ENCODE measurements at places on chromosomes 3 and 15.

GRCh38 chr15:47299846-47300434 lies 417.4 kb upstream of the SEMA6D start:
- DNase-seq = no peak

DNA sequence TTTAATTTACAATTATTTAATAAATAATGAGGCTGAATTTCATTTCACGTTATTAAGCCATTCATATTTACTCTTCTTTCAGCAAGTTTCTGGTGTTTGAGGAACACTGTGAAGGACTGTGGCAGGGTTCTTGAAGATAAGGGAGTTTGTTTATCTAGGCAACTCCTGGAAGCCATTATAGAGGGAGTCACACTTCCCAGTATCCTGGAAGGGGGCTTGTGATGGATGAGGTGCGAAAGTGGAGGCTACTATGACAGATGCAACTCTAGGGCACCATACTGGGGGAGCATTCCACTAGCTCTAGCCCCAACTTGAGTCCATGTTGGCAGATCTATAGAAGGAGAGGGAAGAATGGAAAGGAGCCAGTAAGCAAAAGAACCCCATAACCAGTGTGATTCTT lies 14.4 kb downstream of the CNOT10 start:
- DNase-seq = no peak

- peak; percentile 62 for DNase-seq
These were observed 215.1 kb downstream of the SHQ1 start for GRCh38 chr3:72633121-72633520.

- DNase-seq = no peak
These were observed 1.1 kb downstream of the RPS27L start for GRCh38 chr15:63156086-63156710.

DNA sequence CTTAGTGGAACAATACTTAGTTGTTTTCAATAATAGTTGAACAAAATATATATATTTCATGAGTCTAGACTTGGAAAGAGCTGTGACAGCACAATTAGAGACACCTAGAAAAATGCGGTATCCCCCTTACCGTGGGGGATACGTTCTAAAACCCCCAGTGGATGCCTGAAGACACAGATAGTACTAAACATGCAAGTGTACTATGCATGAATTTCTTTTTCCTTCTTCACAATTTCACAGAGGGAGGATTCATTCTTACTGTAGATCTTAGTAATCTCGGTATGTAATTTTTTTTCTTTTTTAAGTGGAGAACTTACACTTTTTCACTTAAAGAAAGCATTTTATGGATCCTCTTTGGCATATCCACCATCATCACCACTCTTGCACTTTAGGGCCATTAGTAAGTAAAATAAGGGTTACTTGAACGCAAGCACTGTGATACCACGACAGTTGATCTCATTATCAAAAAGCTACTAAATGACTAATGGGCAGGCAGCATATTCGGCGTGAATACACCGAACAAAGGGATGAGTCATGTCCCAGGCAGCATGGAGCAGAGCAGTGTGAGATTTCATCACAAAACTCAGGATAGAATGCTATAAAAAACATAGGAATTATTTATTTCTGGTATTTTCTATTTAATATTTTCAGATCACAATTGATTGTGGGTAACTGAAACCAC lies 72.3 kb upstream of the ZNF280D start:
- peak; percentile 73 for DNase-seq

DNA sequence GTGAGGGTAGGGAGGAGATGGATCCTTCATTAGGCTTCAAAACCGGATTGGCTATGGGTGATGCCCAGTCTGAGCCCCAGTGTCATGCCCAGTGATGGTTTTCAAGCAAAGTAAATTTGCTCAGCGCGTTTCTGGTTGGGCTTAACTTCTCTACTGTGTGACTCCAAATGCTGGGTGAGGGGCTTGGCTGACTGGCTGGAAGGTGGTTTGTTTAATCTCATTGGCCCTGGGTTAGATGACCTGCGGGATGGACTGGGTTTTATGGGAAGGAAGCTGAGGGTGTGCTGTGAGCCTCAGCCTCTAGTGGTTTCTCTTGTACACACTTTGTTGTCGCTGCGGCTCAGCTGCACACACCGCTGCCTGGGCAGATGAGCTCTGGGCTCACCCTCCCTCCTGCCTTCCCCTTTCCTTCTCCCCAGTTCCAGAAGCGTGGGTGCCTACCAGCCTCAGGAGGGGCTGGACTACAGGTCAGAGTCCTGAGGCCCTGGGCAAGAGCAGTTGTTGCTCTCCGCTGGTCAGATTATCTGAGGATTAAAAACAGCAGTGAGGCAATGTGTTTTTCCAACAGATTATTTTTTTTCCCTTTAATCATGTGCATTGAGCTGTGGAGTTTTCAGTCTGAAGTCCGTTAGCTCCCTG lies 18.6 kb downstream of the PDIA5 start:
- DNase-seq = no peak

DNA sequence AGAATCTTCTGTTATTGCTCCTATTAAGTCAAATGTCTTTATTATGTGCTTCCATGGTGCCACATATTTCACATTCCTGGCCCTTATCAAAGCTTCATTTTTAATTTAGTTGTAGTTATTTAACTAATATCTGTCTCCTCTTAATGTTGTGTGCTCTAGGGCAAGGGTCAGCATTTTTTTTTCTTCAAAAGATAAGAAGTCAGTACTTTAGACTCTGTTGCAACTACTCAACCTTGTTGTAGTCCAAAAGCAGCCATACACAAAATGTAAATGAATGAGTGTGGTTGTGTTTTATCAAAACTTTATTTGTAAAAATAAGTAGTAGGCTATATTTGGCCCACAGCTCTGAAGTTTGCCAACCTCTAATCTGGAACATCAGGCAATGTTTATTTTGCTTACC lies 394.7 kb upstream of the CBLB start:
- DNase-seq = no peak

GRCh38 chr15:72722071-72722696 lies 36.2 kb downstream of the BBS4 start:
- peak; percentile 18 for DNase-seq

- DNase-seq = peak; percentile 91
These were observed 75.8 kb downstream of the AAGAB start for GRCh38 chr15:67178569-67179210.

GRCh38 chr3:71039332-71039731 lies 544.2 kb downstream of the FOXP1 start:
- no peak for DNase-seq

GRCh38 chr3:162517110-162517509 lies 1020.5 kb downstream of the OTOL1 start:
- DNase-seq = no peak

DNA sequence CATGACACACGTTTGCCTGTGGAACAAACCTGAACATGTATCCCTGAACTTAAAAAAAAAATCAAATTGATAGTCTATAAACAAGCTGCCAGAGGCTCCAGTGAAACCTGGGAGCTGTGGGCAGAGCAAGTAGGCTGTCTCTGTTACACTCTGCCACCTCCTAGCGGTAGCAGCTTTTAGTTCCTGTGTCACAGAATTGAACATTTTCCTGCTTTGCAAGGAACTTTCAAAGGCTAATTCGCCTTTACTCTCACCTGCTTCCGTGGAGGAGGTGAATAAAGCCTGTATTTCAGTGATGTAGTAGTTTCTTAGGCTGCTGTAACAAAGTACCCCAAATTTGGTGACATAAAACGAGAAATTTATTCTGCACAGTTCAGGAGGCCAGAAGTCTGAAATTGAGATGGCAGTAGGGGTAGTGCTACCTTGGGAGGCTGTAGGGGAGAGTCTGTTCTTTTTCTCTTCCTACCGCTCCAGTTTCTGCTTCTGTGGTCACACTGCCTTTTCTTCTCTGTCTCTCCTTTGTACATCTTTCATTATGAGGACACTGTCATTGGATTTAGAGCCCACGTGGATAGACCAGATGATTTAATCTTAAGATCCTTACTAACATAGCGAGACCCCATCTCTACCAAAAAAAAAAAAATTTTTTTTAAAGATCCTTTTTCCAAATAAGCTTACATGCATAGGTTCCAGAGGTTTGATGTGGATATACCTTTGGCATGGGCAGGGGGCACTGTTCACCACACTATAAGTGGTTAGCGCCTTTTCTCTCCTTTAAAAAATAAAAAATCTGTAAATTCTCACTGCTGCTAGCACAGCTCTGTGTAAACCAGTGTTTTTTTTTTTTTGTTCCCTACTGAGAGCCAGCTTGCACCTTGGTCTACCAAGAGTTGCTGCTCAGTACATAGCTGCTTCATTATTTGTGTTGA lies 25.3 kb downstream of the FBXO22 start:
- DNase-seq = no peak

- DNase-seq = no peak
These were observed 120.5 kb upstream of the NUDT16 start for GRCh38 chr3:131261104-131261503.

DNA sequence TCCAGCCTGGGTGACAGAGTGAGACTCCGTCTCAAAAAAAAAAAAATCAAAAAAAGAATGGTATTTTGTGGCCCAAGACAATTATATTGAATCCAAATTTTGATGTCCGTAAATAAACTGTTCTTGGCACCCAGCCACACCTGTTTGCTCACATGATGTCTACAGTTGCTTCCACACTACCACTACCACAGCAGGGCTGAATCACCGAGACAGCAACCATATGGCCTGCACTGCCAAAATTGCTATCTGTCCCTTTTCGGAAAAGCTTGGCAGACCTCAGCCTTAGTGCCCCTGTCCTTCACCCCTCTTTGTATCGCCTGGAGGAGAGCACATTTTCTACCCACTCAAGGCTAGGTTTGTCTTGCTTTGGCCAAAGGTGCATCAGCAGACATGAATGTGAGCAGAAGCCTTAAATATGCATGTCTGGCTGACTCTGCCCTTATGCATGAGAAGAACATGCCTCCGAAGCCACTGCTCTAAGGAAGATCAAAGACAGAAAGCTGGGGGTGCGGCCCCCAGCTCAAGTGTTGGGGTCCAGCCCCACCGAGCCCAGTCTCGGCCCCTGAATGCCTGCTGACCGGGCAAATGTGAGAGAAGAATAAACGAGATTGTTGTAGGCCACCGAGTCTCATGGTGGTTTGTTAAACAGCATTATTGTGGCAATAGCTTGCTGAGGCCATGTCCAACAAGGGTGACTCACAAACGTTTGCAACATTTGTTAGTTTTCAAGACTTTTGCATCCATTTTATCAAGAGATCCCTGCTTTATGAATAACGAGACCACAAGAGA lies 108.1 kb downstream of the TPRA1 start:
- DNase-seq = no peak

DNA sequence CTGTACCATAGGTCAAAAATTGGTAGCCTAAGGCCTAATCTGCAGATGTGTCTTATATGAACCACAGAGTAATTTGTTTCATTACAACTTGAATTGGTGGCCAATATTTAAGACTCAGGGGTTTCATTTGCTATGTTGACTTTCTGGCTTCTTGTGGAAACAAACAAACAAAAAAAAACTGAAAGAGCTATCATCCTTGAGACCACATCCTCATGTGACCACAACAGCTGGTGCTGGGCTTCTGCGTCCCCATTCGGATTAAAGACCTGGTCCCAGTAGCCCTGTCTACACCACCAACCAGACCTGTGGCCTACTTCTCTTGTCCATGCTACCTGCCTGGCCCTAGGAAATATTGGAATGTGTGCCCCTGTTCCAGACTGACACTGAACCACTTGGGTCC lies 61.7 kb downstream of the STRIT1 start:
- no peak for DNase-seq

GRCh38 chr15:64144565-64145281 lies 6.8 kb upstream of the SNX22 start:
- no peak for DNase-seq

GRCh38 chr3:106229495-106230278 lies 360.9 kb upstream of the CBLB start:
- no peak for DNase-seq

DNA sequence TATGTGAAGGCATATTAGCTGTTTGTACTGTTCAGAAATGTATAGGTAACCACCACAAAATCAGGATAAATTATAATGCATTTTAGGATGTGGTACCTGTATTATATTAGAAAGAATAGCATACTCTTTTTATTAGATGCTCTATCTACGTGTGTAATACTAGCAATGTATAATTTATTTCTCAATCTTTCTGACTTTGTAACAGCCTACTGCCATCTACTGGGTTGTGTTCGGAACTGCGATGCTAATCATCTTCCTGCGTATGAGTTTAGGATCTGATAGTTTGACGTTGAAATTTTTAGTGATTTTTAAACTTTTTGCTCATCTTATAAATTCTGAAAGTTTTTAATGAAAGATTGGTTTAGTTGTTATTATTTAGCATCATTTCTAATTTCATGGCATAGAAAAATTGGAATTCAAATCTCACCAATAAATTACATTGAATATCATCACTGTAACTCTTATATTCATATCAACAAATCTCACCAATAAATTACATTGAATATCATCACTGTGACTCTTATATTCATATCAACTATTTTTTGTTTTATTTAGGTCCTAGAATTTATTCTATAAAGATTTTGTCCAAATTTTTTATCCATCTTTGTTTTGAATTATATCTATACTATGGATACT lies 322.7 kb upstream of the ZNF717 start:
- no peak for DNase-seq

GRCh38 chr3:62335196-62335595 lies 38.2 kb downstream of the FEZF2 start:
- no peak for DNase-seq

- DNase-seq = no peak
These were observed 15.3 kb downstream of the FBN1 start for GRCh38 chr15:48630245-48630644.

Measured in HS-5 (cell line).